ENCODE measurements at places on chromosomes 12 and 14.

- no peak for DNase-seq
Measured at GRCh38 chr14:61454545-61454944, 133.2 kb downstream of the PRKCH start.

- DNase-seq, result no peak
Measured at GRCh38 chr12:29769162-29769858, 14.4 kb downstream of the TMTC1 start.

DNA sequence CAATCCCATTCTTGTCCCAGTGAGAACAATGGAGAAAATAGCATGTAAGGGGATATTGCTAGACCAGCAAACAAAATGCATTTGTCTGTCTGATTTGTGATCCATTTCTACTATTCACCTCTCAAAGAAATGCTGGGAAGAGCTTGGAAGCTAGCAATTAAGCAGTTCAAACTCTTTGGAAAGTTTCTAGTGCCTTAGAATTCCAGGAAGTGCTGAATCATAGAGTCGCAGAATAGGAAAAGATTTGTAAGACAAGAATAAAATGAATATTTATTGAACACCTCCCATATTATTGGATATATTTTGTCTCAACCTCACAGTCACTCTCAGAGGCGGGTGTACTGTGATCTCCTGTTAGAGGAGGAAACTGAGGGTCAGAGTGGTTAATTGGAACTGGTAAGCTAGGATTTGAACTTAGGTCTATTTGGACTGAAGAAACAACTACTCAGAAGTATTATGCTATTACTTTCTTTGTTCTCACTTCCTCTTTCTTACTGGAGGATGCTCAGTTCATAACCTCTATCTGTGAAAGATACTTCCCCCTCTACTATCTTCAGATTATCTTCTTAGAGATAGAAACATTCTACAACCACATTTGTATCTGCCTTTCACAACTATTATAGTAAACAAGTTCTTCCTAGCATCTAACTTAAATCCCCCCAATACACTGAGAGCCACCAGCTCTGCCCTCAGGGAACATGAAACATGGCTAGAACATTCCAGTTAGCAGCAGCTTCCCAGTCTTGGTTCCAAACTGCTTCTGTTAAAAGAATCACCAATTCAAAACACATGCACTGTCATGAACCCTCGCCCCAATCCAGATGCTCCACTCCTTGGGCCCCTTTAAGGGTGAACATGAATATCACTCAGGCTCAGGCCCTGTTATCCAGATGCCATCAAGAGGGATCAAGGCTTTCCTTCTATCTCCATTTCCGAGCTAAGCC is 64.2 kb downstream of the DRAM1 start:
- no peak for DNase-seq

DNA sequence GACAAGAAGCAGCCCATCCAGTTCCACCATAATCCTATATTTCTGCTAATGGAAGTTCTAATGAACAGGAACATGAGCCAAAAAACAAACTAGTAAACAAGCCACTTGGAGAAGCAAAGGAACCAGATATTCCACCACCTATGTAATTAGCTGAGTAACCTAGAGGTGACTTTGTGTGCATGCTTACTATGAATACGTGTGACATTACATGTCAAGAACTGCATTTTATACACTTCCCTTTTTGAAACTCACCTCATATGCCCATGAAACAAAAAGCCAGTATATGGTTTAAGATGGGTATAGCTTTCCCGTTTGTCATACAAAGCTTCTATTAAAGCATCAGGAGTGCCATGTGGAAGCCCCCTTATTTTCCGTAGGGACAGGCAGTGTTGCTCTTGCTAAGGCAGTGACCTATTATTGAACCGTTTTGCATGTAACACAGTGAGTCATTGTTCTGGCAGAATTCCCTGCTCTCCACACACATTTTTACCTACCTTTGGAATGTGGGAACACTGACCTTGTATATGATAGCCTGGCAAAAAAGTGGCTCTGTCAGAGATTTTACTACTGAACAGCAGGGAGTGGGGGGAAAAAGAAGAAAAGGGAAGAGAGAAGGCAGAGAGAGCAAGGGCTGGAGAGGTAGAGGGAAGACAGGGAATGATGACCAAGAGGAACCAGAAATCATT is 34.8 kb upstream of the FRMD6 start:
- peak; percentile 95 for DNase-seq

DNA sequence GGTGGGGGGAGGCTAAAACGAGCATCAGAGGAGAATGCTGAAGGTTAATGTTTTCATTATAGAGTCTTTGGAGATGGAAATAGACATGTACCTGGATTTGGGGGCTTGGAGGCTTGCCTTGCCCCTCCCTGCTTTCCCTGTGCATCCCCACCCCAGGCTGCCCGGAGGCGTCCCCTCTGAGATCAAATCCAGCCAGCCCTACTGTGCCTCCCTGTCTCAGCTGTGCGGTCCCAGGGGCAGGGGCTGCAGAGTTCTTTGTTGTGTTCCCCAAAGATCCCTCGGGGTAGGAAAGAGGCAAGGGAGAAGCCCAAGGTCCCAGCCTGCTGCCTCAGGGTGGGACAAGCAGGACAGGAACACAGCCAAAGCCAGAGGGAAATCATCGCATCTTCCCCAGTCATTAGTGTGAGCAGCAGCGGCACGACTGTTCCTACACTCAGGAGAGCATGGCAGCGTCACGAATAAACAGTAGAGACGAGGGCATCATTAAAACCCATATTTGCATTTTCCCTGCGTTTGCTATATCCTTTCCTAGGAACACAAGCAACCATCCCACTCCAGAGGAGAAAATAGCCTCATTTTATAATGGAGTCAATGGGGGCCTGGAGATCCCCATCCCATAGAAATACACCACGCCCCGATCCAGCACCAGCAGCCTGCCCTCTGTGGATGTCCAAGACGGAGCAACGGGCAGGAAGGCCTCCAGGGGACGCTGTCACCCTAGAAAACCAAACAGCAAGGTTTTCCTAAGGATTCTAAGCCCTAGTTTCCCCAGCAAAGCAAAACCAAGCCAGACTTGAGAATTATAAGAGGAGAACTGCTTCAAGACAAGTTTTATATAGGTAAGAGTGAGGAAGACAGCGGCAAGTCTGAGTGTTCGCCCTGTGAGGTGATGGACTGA is 32.4 kb downstream of the ANO2 start:
- no peak for DNase-seq

DNA sequence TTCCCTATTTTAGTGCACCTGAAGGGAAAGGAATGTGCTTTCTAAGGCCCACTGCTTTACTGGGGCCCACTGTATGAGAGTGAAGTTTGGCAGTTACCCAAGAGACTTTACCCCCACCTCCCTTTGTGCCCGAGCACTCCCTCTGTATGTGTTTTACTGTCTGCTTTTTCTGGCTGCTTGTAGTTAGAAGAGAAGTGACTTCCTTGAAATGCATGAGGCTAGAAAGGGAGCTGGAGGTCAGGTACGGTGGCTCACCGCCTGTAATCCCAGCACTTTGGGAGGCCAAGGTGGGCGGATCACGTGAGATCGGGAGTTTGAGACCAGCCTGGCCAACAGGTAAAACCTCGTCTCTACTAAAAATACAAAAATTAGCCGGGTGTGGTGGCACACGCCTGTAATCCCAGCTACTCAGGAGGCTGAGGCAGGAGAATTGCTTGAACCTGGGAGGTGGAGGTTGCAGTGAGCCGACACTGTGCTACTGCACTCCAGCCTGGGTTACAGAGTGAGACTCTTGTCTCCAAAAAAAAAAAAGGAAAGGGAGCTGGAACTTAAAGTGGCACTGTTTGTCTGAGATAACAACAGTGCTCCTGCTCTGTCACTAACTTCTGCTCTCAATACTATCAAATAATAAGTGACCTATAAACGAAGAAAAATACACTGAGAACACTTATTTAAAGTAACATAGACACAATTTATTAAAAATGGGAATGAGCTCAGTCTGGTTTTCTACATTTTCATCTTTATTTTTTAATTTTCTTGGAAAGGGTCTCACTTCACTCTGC is 5.8 kb downstream of the TRIP11 start:
- no peak for DNase-seq

GRCh38 chr12:90188857-90189256 is 480.2 kb upstream of the ATP2B1 start:
- no peak for DNase-seq

DNA sequence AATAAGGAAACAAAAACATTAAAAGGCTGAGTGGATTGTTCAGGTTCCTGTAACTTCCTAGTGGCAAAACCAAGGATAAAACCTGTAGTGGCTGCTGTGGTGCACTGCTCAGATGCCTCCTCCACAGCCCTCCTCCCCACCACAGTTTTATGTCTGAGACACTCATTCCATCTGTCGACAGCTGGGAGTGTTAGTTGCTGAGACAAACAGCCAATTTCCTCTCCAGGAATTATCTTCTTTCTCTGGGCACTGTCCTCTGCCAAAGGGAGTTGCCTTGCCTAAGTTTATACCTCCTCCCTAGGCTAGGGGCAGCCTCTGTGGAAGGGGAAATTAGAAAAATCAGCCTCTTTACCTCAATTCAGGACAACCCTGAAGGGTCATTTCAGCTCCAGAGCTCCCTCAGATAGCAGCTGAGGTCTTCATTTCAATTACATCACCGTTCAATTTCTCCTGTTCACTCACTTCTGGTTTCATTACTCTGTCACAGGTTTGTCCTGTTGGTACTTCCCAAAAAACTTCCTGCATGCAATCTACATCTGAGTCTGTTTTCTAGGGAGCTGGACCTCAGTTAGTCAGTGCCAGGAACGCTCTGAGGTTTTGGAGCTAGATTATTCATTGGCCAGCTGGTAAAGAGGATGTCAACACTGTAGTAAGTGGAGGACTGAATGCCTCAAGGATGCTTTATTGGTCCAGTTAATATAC is 74.9 kb upstream of the ATP2B1 start:
- no peak for DNase-seq

DNA sequence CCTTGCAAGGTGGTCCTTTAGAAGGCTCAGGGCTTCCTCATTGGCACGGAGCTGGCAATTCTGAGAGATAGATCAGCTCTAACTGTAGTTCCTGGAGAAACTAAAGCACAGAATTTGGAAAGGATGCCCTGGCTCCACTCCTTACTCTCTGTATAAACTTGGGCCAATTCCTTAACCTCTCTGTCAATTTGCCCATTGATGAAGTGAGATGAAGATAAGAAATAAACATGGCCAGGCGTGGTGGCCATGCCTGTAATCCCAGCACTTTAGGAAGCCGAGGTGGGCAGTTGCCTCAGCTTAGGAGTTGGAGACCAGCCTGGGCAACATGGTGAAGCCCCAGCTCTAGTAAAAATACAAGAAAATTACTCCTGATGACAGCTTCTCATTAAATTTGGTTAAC is 34.0 kb upstream of the COX6A1 start:
- no peak for DNase-seq

DNA sequence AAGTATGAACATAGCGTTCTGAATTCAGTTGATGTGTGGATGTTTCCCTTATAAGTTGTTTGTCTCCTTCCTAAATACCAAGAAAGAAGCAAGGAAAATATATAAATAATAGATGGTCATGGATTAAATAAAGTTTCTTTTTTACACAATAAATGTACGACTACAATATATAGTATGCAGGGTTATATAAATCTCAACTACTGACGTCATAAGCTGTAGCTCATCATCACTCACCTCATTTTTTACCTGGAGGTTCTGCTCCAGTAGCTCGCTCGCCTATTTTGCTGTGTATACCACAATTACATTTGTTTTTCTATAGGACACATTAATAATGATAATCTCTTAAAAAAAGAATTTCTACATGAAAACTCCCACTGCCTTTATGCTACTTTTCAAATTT is 109.5 kb downstream of the NTS start:
- no peak for DNase-seq

GRCh38 chr12:27193854-27194544 is 50.1 kb upstream of the STK38L start:
- DNase-seq, result peak; percentile 80

GRCh38 chr12:49635036-49635435 is 11.7 kb downstream of the PRPF40B start:
- DNase-seq, result no peak

DNA sequence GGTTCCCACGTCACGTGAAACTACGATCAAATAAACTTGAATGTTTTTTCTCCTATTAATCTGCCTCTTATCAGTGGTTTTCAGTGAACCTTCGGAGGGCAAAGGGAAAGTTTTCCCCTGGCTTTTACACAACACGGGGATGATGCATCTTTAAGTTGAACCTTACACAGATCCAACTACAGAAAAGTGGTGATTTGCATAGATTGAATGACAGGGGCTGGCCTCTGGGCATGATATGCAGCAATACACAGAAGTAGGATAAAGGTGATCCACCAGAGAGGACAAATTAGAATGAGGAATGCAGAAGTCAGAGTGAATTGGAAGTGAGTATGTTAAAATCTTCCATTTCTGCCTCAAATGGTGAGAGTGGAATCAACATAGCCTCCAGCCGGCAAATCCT is 11.6 kb downstream of the GSG1 start:
- DNase-seq, result no peak

GRCh38 chr14:101739446-101740141 is 21.9 kb upstream of the PPP2R5C start:
- DNase-seq, result no peak

GRCh38 chr12:104197264-104197663 is 18.3 kb upstream of the TXNRD1 start:
- DNase-seq, result no peak

DNA sequence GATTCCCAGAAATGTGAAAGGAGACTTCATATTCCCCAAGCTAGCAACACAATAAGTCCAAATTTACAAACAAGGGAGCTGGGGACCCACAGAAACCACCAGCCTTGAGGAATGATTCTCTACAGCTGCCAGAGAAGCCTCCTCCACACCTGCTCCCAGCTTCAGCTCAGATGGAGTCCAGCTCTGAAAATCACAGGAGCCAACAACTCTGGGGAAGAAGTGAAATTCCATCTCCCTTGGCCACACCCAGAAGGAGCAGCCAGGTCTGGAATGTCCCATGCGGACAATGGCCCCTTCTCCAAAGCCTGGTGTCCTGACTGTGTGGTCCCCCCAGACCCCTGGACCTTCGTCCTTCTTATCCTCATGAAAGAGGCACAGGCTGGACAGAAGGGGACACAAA is 45.4 kb downstream of the SYNE3 start:
- DNase-seq, result no peak

DNA sequence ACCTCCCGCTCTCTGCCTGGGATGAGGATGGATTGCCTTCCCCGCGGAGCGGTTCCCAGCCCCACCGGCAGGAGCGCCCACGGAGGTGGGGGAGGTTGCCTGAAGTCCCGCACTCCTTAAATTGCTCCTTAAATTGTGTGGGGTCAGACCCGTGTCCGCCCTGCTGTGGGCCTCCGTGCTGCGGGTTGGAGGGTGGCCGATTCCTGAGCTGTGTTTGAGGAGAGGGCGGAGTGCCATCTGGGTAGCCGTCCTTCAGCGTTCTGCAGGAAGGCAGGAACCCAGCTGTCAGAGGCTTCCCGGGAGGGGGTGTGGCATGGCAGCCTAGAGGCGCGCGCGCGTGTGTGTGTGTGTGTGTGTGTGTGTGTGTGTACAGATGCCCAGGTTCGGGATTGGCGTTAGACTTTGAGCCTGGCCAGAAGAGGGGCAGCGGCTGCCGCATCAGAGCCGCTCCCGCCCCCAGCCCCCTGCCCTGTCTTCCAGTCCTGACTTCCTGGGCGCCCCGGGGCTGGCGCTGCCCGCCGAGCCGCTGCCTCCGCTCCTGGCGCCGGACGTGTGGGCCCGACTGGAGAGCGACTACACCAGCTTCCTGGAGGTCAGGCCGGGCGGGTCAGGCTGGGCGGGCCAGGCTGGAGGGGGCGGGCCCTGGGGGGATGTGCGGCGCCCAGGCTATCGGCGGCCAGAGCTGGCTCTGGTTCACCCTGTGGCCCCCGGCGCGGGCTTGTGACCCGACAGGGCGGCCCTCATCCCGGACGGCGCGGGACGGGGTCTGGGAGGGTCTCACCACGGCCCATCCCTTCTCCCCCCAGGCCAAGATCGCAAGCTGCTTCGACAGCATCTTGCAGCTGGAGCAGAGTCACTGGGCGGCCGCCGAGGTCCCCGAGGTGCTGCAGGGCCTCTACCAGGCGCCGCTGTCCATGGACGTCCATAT is 9.2 kb downstream of the EXOC3L4 start:
- no peak for DNase-seq

Measured in HFF-Myc (cell line).